ENCODE measurements at places on chromosomes 5 and 9.

DNA sequence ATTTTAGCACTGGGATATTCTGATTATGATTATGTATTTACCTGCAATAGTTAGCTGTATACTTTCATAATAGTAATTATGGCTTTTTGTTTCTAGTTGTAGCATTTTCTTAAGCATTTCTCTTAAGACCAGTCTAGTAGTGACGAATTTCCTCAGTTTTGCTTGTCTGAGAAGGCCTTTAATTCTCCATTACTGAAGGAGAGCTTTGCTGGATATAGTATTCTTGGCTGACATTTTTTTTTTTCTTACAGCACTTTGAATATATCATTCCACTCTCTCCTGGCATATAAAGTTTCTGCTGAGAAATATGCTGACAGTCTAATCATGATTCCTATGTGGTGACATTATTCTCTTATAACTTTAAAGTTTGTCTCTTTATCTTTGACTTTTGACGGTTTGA, 181.1 kb upstream of the DMRTA1 start:
- DNase-seq = no peak

- DNase-seq = no peak
Measured at GRCh38 chr9:84866396-84867175, 197.1 kb downstream of the NTRK2 start.

GRCh38 chr5:171961117-171961516, 45.3 kb downstream of the FBXW11 start:
- DNase-seq = no peak

GRCh38 chr5:174003795-174004194, 14.8 kb downstream of the C5orf47 start:
- no peak for DNase-seq

GRCh38 chr5:141814064-141814964, 63.9 kb downstream of the PCDH1 start:
- DNase-seq = peak; percentile 18

GRCh38 chr9:95778957-95779356, 96.5 kb upstream of the ERCC6L2 start:
- DNase-seq = no peak

DNA sequence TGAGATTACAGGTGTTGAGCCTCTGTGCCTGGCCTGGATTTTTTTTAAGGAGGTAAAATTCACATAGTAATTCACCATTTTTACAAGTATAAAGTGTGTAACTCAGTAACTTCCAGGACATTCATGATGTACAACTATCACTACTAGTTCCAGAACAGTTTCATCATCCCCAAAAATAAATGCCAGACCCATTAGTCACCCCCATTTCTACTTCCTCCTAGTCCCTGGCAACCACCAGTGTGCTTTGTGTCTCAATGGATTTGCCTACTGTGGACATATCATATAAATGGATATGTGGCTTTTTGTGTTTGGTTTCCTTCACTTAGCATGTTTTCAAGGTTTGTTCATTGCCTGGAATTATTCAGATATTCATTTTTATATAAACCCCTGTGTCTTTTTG, 72.5 kb upstream of the PANK3 start:
- no peak for DNase-seq

DNA sequence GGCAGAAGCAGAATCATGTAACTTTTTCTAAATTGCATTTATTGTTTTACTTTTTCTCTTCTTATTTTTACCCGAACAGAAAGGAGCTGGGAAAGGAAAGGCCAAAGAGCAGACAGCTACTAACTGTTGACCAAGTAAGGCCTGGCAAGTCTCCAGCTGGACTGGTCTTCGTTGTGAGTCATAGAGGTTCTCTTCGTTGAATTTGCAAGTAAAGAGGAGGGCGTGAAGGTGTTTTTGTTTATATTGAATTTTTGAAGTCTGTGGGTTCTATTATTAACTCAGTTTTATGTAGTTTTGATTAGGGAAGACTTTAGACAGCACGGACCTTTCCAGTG, 416.5 kb upstream of the CCNH start:
- no peak for DNase-seq

DNA sequence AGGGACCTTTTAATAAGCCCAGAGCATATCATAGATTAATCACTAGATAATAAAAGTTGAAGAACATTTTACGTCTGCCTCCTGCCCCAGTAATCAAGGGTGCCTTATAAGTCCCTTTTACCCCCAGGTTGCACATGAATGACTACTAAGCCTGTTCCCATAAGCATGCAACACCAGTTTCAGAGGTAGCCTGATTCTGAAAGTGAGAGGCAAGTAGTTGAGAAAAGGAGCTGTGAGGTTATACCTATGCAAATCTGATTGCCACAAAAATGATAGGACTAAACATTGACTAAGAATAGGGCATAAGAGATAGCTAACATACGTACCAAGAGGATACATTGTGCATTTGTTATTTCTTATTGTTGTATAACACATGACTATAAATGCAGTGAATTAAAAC, 681.9 kb downstream of the ISL1 start:
- DNase-seq = no peak

DNA sequence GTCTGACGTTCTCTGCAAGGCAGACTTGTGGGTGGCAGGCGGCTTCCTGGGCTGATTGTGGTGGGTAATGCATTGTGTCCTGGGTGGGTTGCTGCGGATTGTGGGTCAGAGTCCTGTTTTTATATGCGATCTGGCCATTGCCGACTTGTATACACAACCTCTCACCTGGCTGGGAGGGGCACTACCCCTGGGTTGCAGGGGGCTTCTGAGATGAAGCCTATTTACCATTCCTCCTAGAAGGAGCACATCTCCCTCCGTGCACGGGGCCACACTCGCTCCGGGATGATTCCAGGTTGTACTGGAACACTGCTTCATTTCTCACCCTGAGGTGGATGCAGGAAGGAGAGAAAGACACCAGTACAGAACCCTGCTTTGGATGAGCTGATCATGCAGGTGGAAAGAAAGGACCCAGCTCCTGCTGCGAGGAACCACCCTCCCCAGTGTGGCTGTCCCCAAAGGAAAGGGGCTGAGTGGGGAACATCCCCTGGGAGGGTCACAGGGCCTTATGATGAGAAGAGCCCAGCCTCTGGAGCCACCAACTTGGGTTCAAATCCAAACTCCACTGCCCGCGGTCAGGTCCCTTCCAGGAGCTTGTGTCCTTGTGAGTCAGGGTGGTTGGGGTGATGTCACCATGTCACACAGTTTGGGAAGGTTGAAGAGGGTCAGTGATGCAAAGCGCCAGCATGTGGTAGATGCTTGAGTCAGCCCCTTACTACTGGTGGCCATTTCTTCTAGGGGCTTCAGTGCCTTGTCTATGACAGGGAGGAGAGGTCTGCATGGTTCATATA, 151.8 kb upstream of the COL5A1 start:
- no peak for DNase-seq

- DNase-seq = no peak
Measured at GRCh38 chr5:89128906-89129625, 246.1 kb upstream of the MEF2C start.

DNA sequence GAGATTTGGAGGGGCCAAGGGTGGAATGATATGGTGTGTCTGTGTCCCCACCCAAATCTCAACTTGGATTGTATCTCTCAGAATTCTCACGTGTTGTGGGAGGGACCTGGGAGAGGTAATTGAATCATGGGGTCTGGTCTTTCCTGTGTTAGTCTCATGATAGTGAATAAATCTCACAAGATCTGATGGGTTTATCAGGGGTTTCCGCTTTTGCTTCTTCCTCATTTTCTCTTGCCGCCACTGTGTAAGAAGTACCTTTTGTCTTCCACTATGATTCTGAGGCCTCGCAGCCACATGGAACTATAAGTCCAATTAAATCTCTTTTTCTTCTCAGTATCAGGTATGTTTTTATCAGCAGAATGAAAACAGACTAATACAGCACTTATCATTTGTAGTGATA, 29.5 kb upstream of the SPIN1 start:
- DNase-seq = no peak

DNA sequence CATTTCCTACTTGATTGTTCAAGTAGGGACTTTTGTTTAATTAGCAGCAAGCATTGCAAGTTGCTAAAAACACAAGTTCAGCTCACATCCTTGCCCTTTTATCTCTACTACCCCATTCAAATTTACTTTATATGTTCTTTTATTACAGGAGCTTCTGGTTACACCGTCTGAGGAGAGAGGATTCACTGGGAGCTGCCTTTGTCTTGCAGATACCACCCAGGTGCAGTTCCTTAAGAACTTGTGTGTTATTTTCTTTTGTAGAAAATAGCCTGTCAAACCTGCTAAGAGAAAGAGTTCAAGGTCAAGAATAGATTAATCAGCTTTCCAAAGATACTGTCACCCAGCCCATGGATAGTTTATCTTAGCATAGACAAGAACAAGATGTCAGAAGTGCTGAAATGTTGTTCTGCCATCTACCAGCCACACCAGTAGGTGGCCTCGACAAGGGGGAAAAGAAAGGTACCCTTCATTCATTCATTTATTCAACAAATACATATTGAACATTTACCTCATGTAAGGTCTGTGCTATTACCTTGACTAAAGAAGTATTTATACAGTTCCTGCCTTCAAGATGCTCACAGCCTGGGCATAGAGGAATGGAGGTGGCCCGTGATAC, 750.3 kb downstream of the MAT2B start:
- no peak for DNase-seq

- no peak for DNase-seq
Measured at GRCh38 chr5:103542441-103542840, 20.1 kb downstream of the NUDT12 start.

- no peak for DNase-seq
Measured at GRCh38 chr9:116837018-116837989, 150.2 kb downstream of the TRIM32 start.

GRCh38 chr9:123048748-123049147, 15.3 kb downstream of the GPR21 start:
- DNase-seq = no peak

DNA sequence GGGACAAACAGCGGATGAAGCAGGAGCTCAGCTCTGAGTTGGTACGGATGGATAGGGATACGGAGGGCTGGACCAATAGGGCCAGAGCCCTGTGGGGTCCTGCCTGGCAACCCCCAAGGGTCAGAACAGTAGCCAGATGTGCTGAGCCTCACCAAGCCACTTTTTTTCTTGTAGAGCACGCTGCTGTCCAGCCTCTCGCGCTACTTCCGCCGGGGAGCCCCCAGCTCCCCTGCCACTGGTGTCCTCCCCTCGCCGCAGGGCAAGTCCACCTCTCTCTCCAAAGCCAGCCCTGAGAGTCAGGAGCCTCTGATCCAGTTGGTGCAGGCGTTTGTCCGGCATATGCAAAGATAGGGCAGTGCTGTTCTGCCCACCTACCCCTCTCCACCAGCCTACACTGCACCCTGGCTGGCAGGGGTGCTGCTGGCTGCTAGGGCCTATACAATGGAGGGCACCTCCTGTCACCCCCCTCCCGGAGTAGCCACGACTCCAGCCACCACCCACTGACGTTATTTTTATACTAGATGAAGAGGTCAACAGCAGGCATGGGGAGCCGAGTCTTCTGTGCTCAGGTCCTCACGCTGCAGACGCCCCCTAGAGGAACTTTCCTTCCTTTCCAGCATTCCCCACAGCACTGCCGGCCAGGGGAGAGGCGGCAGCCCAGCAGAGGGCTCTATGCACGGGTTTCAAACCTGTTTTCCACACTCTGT, 21.6 kb downstream of the SH3GLB2 start:
- no peak for DNase-seq

- no peak for DNase-seq
Measured at GRCh38 chr5:87169300-87169991, 98.2 kb upstream of the RASA1 start.

DNA sequence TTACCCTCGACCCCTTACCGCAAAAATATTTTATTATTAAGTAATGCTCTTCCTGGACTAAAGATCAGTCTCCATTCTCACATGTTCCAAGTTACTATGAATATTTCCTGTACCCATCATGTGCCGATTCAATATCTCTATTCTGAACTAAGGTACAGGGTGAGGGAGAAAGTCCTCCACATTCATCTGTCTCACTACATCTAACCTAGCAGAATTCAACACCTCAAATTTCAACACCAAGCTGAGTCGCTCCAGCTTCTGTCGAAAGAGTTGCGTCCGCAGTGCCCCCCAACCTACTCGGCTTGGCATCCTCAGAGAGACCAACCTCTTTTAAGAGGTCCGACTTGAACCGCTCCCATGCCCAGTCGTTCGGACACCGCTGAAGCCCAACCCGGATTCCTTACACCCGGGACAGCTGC, 1.0 kb downstream of the CERT1 start:
- no peak for DNase-seq

GRCh38 chr5:66856041-66856805, 260.0 kb downstream of the MAST4 start:
- DNase-seq = no peak

- no peak for DNase-seq
Measured at GRCh38 chr5:84227236-84227635, 157.4 kb downstream of the EDIL3 start.

GRCh38 chr5:139908749-139909148, 113.1 kb downstream of the PSD2 start:
- DNase-seq = no peak
